ENCODE measurements at places on chromosomes 2 and 18. TPM values are rescaled to one million over a fixed set of nuclear protein-coding genes. Genes with fewer than 3 reads are reported as not detected.

- no peak for DNase-seq
Observed at GRCh38 chr2:20178249-20178607, 46.7 kb downstream of the SDC1 start.

- no peak for DNase-seq
Observed at GRCh38 chr2:202060218-202060617, 12.8 kb upstream of the KIAA2012 start.

- no peak for DNase-seq
Observed at GRCh38 chr2:54815148-54815539, 91.7 kb downstream of the EML6 start.

GRCh38 chr2:75018162-75018561 is 59.7 kb downstream of the POLE4 start:
- no peak for DNase-seq

- no peak for DNase-seq
Observed at GRCh38 chr2:68861330-68861729, 9.9 kb downstream of the BMP10 start.

- DNase-seq, result no peak
Observed at GRCh38 chr2:36339607-36340218, 15.9 kb upstream of the CRIM1 start.

- no peak for DNase-seq
Observed at GRCh38 chr2:112706170-112706664, 14.6 kb upstream of the NT5DC4 start.

GRCh38 chr2:204012072-204012653 is 75.6 kb downstream of the ICOS start:
- no peak for DNase-seq

DNA sequence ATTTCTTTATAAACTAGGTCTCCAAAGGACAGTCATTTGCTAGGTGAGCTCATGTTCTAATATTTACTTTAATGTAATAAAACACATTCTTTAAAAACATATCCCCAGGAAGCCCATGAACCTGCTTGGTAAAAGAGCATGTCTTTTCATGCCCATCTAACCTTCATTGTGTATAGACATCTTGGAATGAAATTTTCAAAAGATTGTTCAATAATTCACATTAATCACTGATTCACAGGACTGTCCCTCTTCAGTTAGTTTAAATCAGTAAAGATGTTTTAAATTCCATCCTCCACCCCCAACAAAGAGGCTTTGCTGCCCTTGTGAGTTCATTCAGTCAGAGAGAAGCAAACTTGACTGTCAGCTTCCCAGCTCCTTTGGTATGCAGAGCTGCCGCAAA is 633.4 kb upstream of the CELF4 start:
- no peak for DNase-seq

DNA sequence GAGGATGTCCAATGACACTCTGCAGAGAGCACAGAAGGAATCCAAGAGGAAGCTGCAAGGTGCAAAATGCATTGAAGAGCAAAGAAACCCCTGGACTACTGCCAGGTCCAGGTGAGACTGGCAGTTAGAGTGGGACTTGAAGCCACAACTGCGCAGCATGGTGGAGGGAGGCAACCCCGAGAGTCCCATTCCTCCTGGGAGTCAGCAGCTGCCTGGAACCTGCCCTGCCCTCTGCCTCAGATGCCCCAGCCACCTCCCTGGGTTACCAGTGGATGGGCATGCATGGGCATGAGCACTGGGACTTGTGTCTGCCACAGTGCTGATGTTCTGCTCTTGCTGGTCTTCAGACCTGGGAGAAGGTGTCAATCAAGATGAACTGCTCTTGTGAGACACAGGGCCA is 43.2 kb downstream of the ANKMY1 start:
- peak; percentile 88 for DNase-seq

DNA sequence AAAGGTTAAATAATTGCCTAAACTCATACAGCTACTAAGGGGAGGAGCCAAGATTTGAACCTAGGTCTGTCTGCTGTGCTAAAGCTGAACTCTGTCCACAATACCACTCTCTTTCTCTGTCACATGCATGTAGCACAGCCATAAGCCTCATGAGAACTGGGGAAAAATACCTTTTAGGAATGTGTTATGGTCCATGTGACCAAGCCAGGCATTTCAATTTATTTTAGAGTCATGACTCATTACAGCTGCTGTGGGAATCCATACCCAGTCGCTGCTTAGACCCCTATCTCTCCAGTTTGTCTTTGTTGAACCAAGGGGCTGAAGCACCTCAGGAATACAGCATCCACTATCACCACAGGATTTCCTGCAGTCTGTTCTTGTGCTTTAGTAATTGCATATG is 200.0 kb upstream of the SIX3 start:
- DNase-seq, result no peak

DNA sequence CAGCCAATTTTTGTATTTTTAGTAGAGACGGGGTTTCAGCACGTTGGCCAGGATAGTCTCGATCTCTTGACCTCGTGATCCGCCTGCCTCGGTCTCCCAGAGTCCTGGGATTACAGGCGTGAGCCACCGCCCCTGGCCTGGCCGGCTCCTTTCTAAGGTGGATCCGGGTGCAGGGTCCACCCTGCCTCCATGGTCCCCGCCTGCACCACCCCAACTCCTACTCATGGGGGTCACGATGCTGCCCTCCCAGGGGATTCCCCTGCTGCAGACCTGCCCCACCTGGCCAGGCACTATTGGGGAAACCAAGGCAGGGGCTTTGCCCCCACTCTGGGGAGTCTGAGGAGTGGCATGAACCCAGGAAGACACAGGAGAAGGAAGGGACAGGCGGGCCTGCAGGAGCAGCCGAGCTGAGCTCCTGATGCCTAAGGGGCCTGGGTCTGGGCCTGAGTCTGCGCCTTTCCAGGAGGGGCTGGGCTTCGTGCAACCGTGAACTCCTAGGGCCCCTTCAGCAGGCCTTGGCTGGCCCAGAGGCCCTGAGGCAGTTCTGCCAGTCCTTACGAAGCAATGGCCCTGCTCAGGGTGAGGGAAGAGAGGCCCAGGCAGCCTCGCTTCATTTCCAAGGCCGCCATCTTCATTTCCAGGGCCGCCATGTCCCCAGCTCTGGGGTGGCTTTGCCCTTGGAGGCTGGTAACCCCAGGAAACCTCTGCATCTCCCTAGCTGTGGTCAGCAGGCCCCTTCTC is 67.2 kb upstream of the SMAD7 start:
- DNase-seq, result peak; percentile 81

DNA sequence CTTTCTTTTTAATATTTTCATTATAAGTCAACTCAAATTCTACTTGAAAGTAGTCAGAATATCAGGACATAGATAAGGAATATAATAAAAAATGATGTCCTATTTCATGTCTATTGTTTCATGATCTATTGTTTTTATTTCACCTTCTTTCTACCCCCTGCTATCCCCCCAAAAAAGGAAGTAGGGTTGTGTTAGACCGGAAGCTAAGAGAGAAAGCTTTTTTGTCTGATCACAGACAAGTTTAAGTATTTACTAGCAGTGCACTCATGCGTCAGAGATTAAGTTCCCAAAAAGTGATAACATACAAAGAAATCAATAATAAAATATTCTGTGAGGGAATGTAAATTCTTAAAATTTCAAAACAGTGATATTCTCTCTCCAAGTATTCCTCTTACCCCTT is 447.1 kb upstream of the CNTNAP5 start:
- DNase-seq, result no peak

DNA sequence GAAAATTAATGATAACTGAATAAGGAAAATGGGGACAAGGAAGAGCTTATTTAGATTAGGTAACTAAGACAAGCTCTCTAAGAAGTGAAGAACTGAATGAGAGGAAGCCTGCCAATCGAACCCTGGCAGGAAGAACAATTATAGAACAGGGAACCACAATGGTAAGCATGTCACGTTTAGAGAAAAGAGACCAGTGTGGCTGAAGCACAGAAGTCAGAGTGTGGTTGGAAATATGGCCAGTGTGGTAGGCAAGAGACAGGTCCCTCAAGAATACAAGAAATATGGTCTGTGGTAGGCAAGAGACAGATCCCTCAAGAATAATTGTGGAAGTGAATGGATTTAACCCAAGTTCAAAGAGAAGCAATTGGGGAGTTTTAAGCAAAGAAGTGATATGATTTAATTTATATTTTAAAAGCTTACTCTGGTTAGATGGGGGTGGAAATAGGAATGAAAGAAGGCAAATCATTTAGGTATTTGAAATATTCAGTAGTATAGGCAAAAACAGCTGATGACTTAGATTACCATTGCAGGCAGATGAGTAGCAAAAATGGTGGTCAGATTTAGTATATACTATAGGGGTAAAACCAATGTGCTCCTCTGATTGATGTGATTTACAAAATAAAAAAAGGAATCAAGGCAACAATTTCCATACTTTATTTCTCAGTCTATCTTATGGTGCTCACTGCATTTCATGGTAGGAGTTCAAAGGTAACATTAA is 38.8 kb upstream of the ERMN start:
- DNase-seq, result no peak

GRCh38 chr2:28615706-28616105 is 119.8 kb downstream of the PLB1 start:
- no peak for DNase-seq

GRCh38 chr2:184004289-184004947 is 593.9 kb upstream of the ZNF804A start:
- no peak for DNase-seq

DNA sequence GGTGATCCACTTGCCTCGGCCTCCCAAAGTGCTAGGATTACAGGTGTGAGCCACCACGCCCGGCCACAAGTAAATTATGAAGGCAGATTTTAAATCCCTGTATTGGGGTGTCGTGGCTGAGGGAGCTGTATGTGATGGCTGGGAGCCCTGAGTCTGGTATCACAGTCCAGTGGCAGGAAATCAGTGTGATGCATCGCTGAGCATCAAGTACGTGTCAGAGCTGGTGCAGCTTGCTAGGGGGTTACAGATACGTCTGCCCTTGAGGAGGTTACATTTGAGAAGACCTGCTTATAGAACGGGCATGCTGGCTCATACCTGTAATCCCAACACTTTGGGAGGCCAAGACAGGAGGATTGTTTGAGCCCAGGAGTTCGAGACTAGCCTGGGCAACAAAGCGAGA is 4.3 kb downstream of the ENOSF1 start:
- DNase-seq, result no peak

DNA sequence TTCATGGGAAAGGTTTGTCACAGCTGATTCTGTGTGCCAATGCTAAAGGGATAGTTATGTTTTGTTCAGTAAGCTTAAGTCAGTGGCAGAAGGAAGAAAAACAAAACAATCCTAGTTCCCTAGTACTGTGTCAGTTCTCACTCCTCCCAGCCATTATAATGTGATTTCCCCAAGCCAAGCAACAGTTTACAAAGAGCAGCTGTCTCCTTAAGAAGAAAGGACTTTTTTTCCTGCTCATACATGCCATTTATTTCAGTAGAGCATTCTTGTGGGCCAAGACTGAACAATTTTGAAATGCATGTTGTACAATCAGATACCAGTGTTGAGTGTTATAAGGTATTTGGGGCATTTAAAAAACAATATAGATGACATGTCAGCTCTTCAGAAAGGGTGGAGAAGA is 52.1 kb downstream of the NEMP2 start:
- DNase-seq, result no peak

DNA sequence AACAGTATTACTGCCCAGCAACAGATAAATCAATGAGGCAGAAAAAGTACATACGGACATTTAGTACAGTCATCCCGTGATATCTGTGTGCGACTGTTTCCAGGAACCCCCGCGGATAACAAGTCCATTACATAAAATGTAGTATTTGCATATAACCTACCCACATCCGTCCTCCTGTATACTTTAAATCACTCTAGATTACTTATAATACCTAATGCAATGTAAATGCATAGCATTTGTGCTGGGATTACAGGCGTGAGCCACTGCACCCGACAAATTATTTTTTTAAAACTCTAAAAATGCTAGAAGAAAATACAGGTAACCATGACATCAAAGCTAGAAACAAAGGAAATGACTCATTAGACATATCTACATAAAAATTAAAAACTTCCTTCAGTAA is 91.6 kb downstream of the FAM161A start:
- no peak for DNase-seq

DNA sequence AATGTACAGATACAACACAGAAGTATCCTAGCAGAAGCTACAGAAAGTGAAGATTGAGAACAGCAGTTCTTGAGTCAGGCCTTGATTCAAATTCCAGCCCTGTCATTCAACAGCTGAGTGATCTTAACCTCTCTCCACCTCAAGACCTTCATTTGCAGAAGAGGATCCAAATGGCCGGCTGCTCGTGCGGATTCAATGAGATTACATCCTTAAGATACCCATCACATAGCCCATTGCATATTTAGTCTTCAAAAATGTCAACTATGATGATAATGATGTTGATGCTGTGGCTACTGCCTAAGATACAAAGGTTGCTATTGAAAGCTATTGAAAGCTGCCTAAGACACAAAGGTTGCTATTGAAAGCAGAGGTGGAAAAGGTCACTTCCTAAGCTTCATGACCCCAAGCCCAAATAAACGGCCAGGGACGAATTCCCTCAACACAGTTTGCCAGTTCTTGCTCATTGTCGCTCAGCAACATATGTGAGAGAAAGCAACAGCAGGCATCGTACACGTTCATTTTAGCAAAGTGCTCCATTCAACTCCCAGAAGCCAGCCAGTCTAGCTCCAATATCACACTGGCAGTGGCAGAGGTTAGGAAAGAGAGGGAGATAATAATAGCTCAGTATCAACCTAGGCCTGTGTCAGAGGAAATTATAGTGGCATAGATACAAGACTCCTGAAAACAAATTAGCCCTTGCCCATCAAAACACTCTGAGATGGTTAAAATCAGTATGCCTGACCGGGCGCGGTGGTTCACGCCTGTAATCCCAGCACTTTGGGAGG is 36.1 kb downstream of the MRPL35 start:
- no peak for DNase-seq

- no peak for DNase-seq
Observed at GRCh38 chr18:50297621-50298442, 10.3 kb upstream of the CXXC1 start.

- DNase-seq, result no peak
Observed at GRCh38 chr2:102977426-102978090, 215.7 kb downstream of the TMEM182 start.

DNA sequence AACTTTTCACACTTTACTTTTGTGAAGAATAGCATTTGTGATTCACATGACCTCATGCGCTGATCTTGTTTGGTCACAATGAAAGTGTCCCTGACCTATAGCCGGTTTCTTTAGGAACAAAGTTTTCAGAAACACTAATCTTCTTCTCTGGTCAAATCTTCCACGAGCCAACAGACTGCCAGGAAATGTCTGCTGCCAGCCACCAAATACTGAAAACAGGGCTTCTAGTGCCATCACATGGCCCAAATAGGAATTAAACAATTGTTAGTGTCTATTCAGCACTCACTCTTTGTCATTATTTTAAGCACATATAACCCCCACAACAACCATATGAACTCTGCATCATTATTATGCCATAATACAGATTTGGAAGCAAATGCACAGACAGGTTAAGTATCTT is 286.5 kb upstream of the SYT4 start:
- DNase-seq, result no peak

Gene GALR1
- total RNA-seq, result 0.98 TPM

Gene MC2R
- total RNA-seq, result not detected

Gene ALLC
- total RNA-seq, result not detected

Gene ONECUT2
- not detected for total RNA-seq

Gene HSPE1
- total RNA-seq, result 39.0 TPM

Gene IL1RN
- total RNA-seq, result 253 TPM

Gene AGXT
- total RNA-seq, result not detected

Gene RPL37A
- total RNA-seq, result 1,089 TPM

Gene NCKAP1
- 135 TPM for total RNA-seq
